Cerebellar cortex (tissue), 1 donor: ENCODE measurements at places on chromosomes 3 and 15.

GRCh38 chr15:82968066-82968465, 15.5 kb upstream of the HOMER2 start:
- DNase-seq, result no peak

DNA sequence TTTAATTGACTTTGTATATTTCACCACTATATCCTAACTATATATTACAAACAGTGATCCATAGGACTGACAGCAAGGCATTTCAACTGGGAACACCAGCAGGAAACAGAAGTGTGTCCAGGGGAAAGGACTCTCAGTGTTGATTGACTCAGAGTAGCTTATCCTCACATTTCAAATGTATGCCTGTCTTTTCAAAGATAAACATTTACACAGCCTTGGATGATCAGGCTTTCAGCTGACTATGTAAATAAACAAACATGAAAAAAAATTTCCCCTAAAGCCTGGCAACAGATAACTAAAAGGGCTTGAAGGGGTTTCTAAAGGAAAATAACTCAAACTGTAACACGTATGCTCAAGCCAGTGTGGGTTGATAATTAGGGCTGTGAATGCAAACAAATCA, 321.8 kb downstream of the TBC1D5 start:
- DNase-seq, result no peak

DNA sequence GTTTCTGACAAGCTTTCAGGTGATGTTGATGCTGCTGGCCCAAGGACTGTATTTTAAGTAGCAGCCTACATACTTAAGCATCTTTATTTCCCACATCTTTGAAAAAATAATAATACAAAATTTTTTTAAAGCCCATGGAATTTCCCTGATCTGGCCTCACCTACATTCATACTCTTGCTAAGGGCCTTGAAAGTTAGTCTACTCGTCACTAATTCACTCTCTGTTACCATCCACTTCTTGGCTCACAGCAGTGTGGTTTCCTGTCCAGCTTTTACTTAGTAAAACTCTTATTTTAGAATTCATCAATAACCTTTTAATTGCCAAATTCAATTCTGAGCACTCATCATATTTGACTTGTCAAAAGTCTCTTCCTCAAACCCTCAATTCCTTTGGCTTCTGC, 59.3 kb upstream of the CRTC3 start:
- DNase-seq, result no peak

- DNase-seq, result peak; percentile 21
Observed at GRCh38 chr3:163056874-163057497, 1560.4 kb downstream of the OTOL1 start.

GRCh38 chr3:38641461-38642110, 7.9 kb downstream of the SCN5A start:
- DNase-seq, result no peak

- no peak for DNase-seq
Observed at GRCh38 chr15:88882785-88883184, 12.6 kb downstream of the HAPLN3 start.

GRCh38 chr3:57805266-57805665, 49.2 kb downstream of the SLMAP start:
- DNase-seq, result no peak

- no peak for DNase-seq
Observed at GRCh38 chr3:12948891-12949711, 107.7 kb upstream of the RPL32 start.

GRCh38 chr3:114800272-114801031, 346.6 kb downstream of the ZBTB20 start:
- no peak for DNase-seq

GRCh38 chr3:4895838-4896237, 83.4 kb upstream of the BHLHE40 start:
- no peak for DNase-seq

DNA sequence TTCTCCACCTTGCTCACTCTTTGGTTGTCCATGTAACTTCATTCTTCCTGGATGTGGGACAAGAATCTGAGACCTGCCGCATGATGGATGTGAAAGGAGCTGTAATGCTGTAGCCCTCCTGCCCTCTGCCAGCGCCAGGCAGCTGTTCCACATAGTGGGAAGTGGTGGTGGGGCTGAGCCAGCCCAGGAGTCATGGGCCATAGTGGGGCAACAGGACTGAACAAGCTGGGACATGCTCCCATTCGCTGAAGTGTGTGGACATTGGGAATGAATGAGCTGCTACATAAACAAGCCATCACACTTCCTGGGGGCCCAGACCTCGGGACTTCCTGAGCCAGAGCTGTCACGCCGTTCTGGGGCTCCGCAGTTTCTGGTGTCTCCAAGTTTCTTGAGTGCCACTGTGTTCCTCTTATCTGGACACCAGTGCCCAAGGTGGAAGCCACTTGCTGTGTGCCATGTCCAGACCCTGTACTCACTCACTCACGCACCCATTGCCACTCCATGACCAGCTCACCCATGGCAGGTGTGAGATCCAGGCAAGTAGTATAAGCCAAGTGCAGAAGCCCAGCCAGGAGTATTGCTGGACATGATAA, 624.3 kb upstream of the EPHA6 start:
- DNase-seq, result no peak

DNA sequence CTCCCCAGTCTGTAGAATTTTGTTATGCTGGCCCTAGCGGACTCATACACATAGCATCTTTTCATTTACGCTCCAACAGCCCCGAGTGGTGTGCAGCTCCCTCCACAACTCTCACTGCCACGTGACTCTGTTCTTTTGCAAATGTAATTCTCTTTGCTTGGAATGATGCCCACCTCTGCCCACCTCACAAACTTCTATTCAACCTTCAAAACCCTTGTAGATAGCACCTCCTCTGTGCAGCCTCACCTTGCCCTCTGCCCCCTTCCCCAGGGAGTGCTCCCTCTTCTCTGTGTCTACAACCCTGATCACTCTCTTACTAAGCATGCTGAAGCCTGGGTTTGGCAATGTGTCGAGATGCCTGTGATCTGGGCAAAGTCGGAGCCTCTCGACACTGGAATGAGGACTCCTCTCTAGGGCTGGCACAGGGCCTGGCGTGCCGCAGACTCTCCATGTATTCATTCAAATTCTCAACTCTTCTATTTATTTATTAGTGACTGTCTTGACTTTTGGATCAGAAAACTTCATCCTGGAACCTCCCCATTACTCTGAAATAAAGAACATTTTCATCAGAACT, 73.5 kb downstream of the MGLL start:
- peak; percentile 63 for DNase-seq

DNA sequence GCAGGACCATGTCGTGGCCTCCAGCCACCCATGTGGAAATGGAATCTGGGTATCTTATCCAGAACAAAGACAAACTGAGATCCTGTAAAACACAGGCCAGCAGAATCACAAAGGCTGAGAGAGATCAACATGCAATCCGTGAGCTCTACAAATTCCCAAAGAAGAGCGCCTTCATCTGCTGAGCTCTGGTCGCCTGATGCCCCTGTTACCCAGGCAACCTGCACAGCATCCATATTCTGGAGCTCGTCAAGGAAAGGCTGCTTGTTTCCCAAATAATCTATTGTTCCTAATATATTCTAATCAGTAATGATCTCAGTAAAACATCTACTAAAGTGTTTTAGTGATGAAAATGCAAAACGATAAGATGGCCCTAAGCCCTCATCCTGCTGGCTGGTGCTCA, 133.6 kb downstream of the OCA2 start:
- no peak for DNase-seq

- no peak for DNase-seq
Observed at GRCh38 chr3:79366414-79366813, 401.4 kb downstream of the ROBO1 start.

DNA sequence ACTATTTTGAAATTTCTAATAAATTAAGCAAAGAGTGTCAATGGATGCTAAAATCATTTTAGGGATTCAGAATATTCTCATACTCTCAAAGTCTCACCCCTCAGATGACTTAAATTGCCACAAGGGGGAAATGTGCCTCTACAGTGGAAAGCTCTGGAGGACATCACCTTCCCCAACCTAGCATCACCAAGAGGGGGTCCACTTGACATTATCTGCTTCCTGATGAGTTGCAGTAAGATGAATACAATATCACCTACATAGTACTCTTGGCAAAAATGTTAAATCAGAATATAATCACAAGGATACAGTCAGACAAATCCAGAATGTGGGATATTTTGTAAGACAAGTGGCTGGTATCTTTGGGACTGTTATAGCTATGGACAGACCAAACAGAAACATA, 290.1 kb downstream of the MFSD1 start:
- no peak for DNase-seq

- DNase-seq, result no peak
Observed at GRCh38 chr3:79564192-79564591, 203.6 kb downstream of the ROBO1 start.

GRCh38 chr3:79018671-79019136, 749.1 kb downstream of the ROBO1 start:
- peak; percentile 55 for DNase-seq

DNA sequence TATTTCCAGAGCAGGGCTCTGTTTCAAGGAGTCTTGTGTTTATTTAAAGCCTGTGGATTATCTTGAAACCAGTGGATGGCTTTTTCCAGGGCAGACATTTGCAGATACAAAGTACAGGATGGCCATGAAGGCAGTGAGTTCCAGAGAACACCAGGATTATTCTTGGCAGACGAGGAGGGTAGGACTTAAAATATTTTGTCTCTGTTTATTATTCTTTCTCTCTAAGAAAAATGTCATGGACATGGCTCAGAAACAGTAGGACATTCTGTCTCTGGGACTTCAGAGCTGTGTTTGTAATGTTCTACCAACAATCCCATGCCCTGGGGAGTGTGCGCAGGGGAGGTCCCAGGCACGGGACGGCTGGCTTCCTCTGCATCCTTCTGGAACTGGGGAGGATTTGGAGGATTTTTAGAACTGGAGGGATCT, 125.9 kb downstream of the ATP10A start:
- no peak for DNase-seq

DNA sequence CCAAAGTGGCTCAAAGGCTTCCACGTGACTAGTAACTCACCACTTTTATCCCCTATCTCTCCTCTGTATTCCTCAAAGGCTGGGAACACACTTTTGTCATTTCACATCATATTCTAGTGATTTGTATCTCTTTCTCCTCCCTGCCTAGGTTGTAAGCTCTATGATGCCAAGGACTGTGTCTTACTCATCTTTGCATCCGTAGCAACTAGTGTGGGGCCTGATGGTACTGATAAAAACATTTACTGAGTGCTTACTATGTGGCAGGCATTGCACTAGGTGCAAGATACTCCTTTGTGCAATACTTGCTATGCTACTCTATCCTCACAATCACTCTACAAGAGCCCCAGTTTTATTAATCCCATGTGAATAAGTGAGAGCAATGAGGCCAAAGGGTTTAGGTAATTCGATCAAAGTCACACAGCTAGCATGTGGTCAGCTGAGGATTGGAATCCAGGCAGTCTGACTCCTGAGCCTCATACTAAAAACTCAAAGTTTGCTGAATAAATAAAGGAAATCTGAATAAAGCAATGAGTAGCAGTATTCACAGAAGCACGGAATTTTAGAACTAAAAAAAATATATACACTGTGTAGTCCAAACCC, 342.6 kb upstream of the ICE2 start:
- no peak for DNase-seq

DNA sequence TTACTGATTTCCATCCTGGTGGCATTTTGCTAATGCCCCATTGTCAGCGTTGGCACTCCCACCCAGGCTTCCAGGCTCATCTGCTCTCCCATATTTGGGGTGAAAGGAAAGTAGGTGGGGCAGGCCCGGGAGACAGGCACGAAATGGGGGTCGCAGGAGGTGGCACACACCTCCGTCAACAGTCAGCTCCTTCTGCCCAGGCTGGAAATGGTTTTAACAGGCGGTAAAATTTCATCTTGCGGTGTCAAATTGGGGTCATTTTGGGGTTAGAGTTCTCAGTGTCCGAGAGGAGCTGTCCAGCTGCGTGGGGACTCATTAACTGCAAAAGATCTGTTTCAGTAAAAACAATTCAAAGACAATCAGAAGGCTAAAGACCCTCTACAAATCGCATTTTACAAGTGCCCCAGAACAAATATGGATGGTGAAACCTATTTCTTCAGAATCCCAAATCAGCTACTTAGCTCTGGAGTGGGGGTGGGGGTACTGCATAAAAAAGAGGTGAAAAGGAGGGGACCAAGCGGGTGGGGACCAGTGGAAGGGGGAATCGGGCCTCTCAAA, 4.2 kb upstream of the MEIS2 start:
- DNase-seq, result peak; percentile 44

- no peak for DNase-seq
Observed at GRCh38 chr3:82715091-82715856, 953.8 kb upstream of the GBE1 start.

DNA sequence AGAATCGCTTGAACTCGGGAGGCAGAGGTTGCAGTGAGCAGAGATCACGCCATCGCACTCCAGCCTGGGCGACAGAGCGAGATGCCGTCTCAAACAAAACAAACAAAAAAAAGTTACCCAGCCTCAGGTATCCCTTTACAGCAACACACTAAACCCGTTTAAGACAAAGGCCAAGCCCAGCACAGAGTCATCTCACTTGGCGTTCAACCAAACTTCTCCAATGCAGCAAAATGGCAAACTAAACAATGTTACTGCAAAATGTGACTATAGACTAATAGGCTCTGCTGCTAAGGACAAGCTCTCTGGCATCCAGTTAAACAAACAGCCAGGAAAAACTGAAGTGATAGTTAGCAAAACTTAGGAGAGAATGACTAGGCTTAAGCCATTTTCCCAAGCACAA, 6.4 kb upstream of the FAM219B start:
- DNase-seq, result no peak

DNA sequence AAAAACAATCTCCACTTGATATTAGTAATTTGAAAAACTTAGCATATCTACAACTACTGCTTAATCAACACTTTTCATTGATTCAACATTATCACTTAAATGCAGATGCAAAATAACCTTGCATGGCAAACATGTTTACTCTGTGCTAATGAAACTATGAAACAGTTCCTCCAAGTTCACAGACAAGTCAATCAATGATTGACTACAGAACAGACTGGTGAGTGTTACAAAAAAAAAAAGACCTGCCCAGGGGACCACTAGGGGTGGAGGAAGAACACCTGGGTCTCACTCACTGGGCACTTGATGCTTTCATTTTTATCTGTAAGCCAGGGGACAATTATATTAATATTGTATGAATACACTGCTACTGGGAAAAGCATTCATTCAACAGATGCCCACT, 4.3 kb upstream of the NR2C2 start:
- DNase-seq, result no peak

- DNase-seq, result no peak
Observed at GRCh38 chr15:40398413-40398873, 7.2 kb upstream of the IVD start.
